ENCODE measurements at places on chromosomes 6 and 20. TPM values are rescaled to one million over a fixed set of nuclear protein-coding genes. Genes with fewer than 3 reads are reported as not detected.

The STK38 gene
- total RNA-seq = 9.7 TPM

The TGM3 gene
- not detected for total RNA-seq

- peaks cover 18% of the 10 kb centered on the region for H3K4me1 ChIP-seq
- no peak overlapping the region for H3K4me3 ChIP-seq
- DNase-seq = no peak
- no peaks in the 10 kb centered on the region for H3K36me3 ChIP-seq
- no peaks in the 10 kb centered on the region for H3K27me3 ChIP-seq
- no peak overlapping the region for H3K27ac ChIP-seq
These were observed 58.6 kb downstream of the TGM2 start for GRCh38 chr20:38106461-38106860.

DNA sequence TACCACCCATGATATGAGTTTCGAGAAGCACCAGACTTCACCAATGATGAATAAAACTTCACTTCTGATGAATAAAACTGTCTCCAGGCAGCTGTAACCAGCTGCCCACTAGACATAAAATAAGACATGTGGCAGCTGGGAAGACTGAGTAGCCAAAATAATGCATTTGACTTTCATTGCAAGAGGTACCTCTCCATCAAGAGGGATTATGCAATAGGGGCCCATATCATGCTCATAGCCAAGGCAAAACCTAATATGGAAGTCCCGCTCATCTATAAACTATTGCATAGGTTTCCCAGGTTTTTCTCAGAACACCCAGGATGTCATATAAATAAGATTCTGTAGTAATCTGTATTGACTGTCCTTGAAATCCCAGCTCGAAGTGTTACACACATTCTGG is 155.5 kb downstream of the SIM1 start:
- no peaks in the 10 kb centered on the region for H3K36me3 ChIP-seq
- H3K4me1 ChIP-seq = peaks cover 5% of the 10 kb centered on the region
- no peak overlapping the region for H3K27ac ChIP-seq
- no peak for DNase-seq

GRCh38 chr6:114989279-114989964 is 646.6 kb upstream of the HS3ST5 start:
- H3K4me1 ChIP-seq = no peaks in the 10 kb centered on the region
- no peak for DNase-seq
- no peak overlapping the region for H3K4me3 ChIP-seq
- H3K27me3 ChIP-seq = no peaks in the 10 kb centered on the region
- no peaks in the 10 kb centered on the region for H3K36me3 ChIP-seq
- H3K27ac ChIP-seq = no peak overlapping the region

- H3K27me3 ChIP-seq = no peaks in the 10 kb centered on the region
- H3K27ac ChIP-seq = no peak overlapping the region
- DNase-seq = no peak
- H3K4me1 ChIP-seq = peaks cover 3% of the 10 kb centered on the region
- H3K4me3 ChIP-seq = no peak overlapping the region
- no peaks in the 10 kb centered on the region for H3K36me3 ChIP-seq
These were observed 87.7 kb downstream of the HIVEP2 start for GRCh38 chr6:142857233-142857761.

DNA sequence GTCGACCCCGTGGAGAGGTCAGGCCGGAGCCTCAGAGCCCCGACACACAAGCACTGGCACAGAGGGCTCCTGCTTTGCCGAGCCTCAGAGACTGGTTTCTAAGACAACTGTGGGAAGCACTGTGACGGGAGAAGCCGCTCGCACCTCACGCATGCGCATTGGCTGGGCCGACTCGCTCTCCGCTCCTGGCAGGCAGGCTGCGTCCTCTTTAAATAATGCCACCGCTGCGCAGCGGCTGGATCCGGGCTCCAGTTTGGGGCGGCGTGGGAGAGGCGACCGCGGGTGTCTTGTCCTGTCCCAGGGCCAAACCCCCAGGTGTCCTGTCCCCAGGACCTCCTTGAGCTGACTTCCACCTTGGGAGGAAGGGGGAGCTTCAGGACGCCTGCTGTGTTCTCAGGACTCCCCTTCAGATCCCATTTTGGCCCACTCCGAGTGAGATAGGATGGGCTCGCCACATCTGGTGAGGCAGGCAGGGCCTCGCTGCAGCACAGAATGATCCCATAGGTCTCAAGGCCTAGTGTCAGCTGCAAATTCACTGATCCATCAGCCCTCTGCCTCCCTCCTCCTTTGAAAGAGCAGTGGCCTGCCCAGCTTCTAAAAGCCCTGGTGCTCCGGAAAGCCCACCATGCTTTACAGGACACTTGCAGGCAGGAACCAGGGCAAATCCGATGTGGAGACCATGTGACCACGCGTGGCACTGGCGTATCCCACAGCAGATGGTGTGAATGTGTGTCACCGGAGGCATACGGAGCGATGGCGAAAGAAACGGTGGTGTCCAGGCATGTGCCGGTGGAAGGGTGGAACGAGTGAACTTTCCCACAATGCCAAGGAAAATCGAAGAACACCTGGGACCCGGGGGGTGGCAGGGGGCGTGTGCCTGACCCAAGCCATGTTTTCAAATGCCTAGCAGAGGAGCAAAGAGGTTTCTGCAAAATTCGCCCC is 169.3 kb upstream of the ZNF337 start:
- H3K27ac ChIP-seq = no peak overlapping the region
- H3K4me1 ChIP-seq = no peaks in the 10 kb centered on the region
- H3K27me3 ChIP-seq = peaks cover 18% of the 10 kb centered on the region
- H3K36me3 ChIP-seq = no peaks in the 10 kb centered on the region
- peak; percentile 41 for DNase-seq
- no peak overlapping the region for H3K4me3 ChIP-seq

DNA sequence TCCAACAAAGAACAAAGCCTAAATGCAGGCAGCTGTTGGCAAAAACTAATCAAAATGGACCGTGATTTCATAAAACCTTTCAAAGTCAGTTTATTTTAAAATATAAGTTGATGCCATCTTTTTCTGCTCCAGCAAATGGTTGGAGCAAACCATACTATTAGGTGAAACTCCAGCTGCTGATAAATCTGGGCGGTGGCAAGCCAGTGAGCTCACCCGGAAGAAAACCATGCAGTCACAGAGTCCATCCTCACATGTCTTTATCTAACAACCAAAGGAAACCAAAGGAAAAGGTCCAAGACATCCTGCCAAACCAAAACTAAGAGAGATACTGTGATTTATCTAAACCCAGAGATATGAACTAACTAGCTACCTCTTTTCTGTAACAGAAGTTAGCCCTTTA is 72.6 kb downstream of the HIVEP2 start:
- no peaks in the 10 kb centered on the region for H3K36me3 ChIP-seq
- no peaks in the 10 kb centered on the region for H3K27me3 ChIP-seq
- peaks cover 10% of the 10 kb centered on the region for H3K4me1 ChIP-seq
- no peak overlapping the region for H3K4me3 ChIP-seq
- DNase-seq = peak; percentile 52
- H3K27ac ChIP-seq = no peak overlapping the region

Measured in IMR-90 (cell line).